HepG2 (cell line): ENCODE measurements at places on chromosomes 2 and 18. TPM values are rescaled to one million over a fixed set of nuclear protein-coding genes. Genes with fewer than 3 reads are reported as not detected.

DNA sequence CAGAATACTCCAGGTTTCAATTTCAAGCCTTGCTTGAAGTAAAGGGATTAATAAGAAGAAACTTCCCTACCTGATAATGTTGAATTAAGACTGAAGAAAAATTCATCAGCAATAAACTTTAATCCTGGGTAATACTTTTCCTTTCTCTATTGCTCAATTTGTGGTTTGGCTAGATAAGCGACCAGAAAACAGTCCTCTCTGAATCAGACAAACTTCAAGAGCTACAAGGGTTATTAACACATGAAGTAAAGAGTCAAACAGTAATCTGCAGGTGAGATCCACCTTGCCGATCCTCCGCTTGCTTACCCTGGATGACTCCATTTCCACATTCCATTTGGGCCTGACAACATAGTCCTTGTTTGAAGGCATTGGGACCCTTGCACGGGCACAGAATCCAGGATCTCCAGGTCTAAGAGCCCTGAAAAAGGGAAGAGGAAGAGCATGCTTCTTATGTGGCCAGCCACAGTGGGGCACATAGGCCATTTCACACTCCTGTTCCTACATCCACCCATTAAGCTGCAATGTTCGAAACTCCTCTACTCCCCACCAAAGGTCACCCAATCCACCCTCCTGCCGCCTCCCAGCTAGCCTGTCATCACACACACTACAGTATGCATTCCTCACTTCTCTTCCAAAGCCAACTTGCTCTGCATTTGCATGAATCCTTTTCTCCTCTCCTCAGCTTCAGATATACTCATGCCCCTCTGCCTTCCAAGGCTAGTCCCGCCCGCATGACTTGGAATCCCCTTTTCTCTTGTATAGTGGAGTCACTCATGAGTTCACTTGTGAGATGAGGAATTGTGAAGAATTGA, 39.8 kb downstream of the IWS1 start:
- no peak for DNase-seq

DNA sequence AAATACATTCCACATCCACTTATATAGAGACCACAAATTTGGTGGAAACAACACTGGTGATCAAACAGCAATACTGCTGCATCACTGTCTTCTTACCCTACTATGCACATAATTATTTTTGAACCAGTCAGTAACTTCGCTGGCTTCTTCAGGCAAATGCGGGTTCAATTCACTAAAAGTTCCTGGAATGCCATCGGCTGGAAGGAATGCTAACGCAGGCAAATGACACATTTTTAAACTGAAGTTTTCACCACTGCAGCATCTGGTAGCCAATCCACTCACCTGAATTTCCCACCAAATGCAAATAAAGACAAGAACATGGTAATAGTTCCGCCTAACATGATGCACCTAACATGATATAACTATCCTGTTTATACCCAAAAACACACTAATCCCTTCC, 10.0 kb upstream of the HDHD2 start:
- DNase-seq: no peak

DNA sequence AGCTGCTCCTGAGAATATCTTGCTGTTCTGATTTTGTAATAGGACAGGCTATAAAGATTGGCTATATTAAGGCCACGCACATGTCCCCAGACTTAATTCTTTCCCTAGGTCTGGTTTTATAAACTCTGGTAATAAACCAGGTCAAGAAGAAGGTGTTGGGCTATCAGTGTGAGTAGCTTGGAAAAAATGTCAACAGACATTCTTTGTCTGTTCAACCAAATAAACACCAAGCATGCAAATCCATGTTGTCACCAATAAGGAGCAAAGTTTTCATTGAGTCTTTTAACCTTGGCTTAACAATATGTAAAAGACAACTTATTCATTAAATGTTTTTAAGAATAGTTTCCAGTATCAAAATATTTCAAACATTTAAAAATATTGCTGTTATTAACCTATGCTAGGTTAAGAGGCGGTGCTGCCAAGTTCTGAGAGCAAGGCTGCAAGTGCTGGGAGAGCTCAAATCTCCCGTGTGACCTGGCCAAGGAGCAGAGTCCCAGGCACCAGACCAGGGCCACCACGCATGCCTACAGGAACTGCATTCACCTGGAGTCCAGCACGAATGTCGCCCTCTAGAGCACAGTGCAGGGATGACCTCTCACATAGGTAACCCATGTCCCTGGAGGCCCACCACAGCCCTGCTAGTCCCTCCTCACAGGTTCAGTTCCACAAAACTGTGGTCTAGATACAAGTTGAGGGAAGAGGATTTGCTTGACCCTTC, 120.5 kb upstream of the POU3F3 start:
- DNase-seq: peak; percentile 41

- no peak for DNase-seq
Observed at GRCh38 chr18:41459656-41460055, 495.4 kb upstream of the PIK3C3 start.

DNA sequence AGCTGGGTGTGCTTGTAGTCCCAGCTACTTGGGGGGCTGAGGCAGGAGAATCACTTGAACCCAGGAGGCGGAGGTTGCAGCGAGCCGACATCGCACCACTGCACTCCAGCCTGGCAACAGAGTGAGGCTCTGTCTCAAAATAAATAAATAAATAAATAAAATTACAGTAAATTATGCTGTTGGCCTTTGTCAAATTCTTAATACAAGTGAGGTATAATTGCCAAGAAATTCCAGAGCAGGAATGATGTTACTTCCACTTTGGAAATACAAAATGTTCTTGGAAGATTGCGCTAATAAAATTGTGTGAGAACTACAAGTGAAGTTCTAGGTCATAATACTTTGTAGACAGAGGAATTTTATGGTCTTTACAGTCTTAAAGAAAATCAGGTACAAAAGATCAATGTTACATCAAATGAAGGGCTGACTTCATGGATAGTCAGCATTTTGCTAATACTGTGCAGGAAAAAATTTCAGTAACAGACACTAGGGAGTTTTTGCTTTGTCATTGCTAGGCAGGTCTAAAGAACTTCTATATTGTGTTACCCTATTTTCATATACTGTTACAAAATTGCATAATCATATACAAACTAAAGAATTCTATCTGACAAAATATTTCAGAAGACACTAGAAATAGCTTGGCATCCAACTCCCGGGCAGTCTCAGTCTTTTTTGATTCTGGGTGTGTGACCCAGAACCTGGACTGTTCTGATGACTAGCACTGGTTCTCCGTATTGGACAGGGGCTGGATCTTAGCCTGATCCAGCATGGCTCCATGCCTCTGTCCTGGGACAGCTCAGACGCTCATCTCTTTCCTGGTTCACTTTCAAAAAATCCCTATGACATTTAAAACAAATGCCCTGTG, 76.0 kb upstream of the STK17B start:
- DNase-seq: no peak

- DNase-seq: no peak
Observed at GRCh38 chr2:9764153-9764778, 79.0 kb upstream of the TAF1B start.

DNA sequence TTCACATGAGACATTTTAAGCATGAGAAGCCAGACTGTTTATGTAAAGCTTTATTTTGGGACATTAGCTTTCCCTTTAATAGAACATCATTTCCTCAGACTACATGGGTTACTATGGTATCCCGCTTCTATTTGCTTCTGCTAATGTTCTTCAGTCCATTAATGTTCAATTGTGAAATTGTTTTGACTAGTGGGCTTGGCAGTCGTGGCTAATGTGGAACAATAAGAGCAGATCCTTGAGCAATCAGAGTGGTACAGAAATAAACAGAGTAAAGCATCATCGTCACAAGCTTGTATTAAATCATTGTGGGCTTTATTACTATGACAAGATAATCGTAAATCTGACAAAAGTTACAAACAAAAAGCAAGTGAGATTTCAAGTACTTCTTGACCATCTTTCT, 60.2 kb downstream of the PDE1A start:
- DNase-seq: no peak

GRCh38 chr2:138058427-138058826, 94.2 kb downstream of the HNMT start:
- peak; percentile 13 for DNase-seq

DNA sequence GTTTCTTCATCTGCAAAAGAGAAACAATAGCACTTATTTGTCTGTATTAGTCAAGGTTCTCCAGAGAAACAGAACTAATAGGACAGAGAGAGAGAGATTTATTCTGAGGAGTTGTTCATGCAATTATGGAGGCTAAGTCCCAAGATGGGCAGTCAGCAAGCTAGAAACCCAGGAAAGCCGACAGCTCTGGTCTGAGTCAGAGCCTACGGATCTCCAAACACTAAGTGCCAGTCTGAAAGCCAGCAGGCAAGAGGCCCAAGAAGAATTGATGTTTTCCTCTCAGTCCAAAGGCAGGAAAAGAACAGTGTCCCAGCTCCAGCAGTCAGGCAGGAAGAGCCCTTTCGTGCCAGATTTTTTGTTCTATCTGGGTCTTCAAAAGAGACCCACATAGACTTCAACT, 36.5 kb upstream of the SLC66A3 start:
- DNase-seq: no peak

DNA sequence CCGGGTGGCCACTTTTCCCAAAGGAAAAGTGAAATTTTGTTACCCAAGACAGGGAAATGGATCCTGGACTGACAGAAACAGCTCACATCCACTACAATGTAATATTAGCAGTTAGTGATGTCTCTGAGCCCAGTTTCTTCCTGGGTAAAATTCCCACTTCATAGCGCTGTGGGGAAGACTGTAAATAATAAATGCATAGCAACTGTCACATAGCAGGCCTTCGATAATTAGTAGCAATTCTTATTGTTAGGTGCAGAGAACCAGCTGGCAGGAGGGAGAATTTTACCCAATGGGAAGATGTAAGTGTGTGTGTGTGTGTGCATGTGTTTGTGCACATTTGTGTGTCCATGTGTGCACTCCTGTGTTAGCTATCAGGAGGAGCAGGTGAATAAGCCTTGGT, 221.5 kb downstream of the SLC4A3 start:
- DNase-seq: no peak

DNA sequence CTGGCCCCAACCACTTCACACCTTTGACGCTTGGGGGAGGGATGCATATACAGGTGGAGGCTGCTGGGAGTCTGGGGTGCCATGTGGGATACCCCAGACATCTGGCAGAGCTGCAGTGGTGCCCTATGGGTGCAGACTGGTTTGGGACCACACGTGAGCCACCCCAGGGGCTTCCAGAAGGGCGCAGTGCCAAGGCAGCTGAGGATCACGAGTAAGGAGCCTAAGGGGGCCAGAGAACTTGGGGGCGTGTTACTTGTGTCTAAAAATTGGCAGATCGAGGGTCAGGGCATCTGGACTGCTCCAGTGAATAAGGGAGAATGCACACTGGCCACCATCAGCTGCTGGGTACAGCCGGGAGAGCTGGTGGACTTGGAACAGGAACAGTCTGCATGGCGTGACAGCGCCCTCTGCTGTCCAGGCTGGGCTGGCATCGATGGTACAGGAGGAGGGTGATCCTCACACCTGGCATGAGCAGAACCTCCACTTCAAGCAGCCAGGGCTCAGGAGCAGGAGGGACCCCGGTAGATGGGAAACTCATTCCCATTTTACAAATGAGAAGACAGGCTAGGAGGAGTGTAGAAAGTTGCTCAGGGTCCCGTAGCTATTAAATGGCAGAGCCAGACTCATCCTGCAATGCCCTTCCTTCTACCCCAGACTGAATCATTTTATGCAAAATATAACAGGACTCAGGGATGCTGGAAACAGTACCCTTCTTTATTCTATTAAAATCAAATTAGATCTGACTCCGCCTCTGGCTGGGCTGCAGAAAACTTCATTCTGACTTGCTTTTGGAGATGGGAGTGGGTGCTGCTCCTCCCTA, 60.4 kb downstream of the ATOH8 start:
- peak; percentile 82 for DNase-seq

DNA sequence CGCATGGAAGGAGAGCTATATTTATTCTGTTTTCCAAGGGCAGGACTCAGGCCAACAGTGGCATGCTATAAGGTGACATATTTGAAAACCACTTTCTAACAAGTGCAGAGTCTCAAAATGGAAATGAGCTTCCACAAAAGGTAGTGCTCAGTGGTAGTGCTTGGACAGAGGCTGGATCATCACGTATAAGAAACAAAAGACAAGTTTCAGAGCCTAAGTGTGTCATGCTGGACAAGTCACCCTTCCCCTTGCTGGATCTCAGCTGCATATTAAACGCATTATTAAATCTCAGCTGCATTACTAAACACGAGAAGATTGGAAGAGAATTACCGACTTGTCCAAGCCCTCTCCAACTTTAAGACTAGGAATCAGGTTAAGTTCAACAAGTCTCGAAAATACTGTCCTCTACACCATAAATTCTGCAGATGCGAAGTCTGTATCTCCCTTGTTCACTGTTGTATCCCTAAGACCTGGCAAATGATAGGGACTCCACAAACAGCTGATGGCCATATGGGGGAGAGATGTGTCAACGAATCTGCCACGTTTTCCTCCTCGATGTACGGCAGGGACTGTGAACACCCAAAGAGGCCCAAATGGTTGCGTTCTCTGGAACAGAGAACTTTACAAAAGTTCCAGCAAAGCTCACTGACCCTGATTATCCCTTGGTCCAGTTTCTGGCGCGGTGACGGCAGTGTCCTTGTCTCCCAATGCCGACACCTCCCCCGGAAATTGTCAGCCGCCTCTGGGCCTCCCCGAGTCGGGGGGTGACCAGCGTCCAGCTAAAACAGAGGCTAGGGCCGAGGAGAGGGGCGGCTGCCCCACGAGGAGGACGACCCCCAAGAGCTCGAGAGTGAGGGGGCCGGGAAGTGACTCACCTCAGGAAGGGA, 611 bp downstream of the NOL10 start:
- DNase-seq: no peak

- no peak for DNase-seq
Observed at GRCh38 chr2:29527947-29528346, 393.4 kb downstream of the ALK start.

DNA sequence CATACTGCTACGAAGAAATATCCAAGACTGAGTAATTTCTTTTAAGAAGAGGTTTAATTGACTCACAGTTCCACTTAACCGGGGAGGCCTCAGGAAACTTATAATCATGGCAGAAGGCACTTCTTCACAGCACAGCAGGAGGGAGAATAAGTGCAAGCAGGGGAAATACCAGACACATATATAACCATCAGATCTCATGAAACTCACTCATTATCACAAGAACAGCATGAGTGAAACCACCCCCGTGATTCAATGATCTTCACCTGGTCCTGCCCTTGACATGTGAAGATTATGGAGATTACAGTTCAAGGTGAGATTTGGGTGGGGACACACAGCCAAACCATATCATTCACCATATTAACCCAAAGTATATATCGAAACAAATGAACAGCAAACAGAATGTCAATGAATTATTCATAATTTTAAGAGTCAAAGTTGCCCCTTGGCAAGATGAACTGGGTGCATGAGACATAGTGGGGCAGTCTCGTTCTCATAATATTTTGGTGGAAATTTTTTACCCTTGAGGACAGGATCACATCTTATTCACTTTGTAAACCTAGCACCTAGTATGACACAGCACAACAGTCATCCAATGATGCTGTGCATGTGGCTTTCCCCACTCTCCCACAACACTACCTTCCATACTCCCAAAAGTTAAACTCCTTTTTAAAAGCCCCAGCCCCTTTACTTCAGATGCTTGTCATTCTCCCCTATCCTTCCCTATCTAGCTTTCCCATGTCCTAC, 425.3 kb downstream of the ZEB2 start:
- no peak for DNase-seq

GRCh38 chr2:139480161-139480650, 700.0 kb upstream of the NXPH2 start:
- no peak for DNase-seq

The LRP2 gene
- 0.03 and 0.15 TPM in 2 replicates for total RNA-seq

The UGT1A7 gene
- total RNA-seq: not detected in 2 replicates
